ENCODE measurements at places on chromosomes 11 and 22. TPM values are rescaled to one million over a fixed set of nuclear protein-coding genes. Genes with fewer than 3 reads are reported as not detected.
A peak's percentile ranks its signal among the peaks of the same experiment; 100 is the strongest.

GRCh38 chr11:255176-255575 lies 18.4 kb downstream of the PSMD13 start:
- no peak for DNase-seq

GRCh38 chr11:17351172-17351509 lies 459 bp upstream of the NCR3LG1 start:
- no peak for DNase-seq

GRCh38 chr11:69444381-69445130 lies 36.9 kb upstream of the LINC01488 start:
- peak; percentile 77 for DNase-seq

GRCh38 chr22:29080106-29080975 lies 7.5 kb downstream of the KREMEN1 start:
- DNase-seq, result no peak

DNA sequence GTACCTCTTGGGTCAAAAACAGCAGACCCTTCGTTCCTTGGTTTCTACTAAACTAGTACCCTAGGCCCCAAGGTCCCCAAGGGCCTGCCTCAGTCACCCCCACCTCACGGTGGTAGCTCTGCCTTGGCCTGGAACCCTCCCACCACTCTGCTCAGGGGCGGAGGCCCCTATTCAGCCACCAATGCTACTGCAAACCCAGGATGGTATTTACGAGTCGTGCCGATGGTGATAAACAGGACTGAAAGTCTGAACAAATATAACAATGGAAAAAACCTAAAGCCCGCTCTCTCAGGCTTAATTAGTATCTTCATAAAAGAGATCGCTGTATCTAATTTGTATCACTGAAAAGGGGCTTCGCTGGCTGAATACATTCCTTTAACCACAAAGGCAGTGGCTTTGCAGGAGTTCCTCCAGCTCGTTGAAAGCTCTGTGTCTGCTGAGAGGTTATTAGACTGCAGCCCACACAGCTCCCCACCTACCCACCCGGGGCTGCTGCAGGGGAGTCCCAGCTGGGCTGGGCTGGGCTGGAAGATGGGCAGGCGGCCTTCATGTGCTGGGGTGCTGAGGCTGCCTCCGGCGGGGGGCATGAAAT lies 15.2 kb downstream of the SHISAL1 start:
- no peak for DNase-seq

DNA sequence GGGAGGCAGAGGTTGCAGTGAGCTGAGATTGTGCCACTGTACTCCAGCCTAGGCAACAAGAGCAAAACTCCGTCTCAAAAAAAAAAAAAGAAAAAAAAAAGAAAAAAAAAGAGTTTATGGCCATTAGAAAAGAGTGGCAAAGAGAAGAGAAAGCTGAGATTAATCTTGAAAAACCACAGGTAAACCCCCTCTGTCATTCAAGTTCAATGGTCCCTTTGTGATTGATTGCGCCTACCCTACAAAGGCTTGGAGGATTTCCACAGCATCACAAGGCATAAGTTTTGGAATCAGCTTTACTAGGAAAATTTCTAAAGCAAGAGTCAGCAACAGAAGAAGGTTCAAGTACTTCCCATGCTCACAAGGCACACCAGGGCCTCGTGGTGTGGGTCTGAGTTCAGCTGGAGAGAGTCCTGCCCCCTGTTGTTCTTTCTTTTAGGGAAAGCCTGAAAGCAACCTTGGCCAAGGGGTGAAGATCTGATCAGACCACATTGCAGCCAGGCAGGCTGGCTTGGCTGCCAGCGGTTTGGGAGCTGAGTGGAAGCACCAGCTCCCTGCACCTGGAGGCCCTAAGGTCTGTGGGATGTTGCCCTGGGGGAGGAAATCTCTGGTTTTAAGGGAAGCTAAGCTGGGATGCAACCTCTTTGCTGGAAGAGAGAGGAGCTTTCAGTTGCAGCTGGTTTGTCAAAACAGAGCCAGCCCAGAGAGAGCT lies 41.8 kb downstream of the SLN start:
- DNase-seq, result no peak

Gene FXYD6
- 34.6 TPM for total RNA-seq

Gene SLC35E4
- 4.1 TPM for total RNA-seq

All from Right ventricle myocardium superior (tissue), 1 donor.